ENCODE measurements at places on chromosomes 13 and 19. TPM values are rescaled to one million over a fixed set of nuclear protein-coding genes. Genes with fewer than 3 reads are reported as not detected.

GJB2 gene
- polyA plus RNA-seq: 5.3 TPM

OR4F17 gene
- not detected for polyA plus RNA-seq

WDR88 gene
- 1.3 TPM for polyA plus RNA-seq

- no peak for DNase-seq
These were observed 68.3 kb downstream of the LACC1 start for GRCh38 chr13:43947897-43948458.

GRCh38 chr13:30569901-30570576 is 47.7 kb upstream of the USPL1 start:
- DNase-seq: no peak

GRCh38 chr19:35436477-35437405 is 11.3 kb upstream of the FFAR2 start:
- no peak for DNase-seq

GRCh38 chr19:42154471-42155323 is 22.5 kb upstream of the POU2F2 start:
- DNase-seq: no peak

DNA sequence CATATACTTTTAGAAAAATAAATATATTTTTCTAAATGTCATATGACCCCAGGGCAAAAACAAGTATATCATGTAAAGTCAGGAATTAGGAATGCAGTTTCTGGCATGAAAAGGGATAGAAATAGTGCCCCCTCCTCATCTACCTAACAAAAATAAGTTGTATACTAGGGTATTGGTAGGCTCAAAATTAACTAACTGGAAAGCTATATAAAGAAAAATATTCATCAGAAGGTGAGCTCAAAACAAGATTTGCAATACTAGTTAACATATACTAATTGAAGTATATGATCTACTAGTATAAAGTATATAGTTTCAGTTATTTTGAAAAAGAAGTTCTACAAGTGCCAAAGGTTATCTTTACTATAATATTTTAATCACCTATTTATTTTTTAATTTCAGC is 200.2 kb downstream of the GPC5 start:
- no peak for DNase-seq

GRCh38 chr13:65841156-65841555 is 1389.0 kb downstream of the PCDH9 start:
- DNase-seq: no peak

All from left renal pelvis (tissue), 4 donors.